Suprapubic skin (tissue), 4 donors: ENCODE measurements at places on chromosomes 2 and 18.

DNA sequence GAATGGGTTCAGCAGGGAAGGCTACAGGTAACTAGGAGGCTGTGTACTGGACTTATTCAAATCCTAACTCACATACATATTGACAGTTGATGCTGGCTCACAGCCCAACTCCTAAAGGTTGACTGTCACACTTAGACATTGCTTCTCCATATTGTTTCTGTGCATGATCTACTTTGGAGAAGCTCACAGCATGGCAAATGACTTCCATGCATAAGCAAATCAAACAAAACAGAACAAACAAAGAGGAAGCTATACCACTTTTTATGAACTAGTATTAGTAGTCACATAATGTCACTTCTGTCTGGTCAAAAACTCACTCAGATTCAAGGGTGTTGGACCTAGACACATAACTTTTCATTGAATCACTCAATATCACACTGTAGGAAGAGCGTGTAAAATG is 43.8 kb upstream of the CDH19 start:
- H3K4me3 ChIP-seq, result no peak overlapping the region
- no peak for DNase-seq
- H3K36me3 ChIP-seq, result no peaks in the 10 kb centered on the region
- no peaks in the 10 kb centered on the region for H3K4me1 ChIP-seq
- no peak overlapping the region for H3K27ac ChIP-seq

GRCh38 chr18:59851784-59852399 is 47.9 kb upstream of the PMAIP1 start:
- no peak for DNase-seq
- H3K27ac ChIP-seq, result no peak overlapping the region
- H3K4me3 ChIP-seq, result no peak overlapping the region
- no peaks in the 10 kb centered on the region for H3K36me3 ChIP-seq
- no peaks in the 10 kb centered on the region for H3K27me3 ChIP-seq

DNA sequence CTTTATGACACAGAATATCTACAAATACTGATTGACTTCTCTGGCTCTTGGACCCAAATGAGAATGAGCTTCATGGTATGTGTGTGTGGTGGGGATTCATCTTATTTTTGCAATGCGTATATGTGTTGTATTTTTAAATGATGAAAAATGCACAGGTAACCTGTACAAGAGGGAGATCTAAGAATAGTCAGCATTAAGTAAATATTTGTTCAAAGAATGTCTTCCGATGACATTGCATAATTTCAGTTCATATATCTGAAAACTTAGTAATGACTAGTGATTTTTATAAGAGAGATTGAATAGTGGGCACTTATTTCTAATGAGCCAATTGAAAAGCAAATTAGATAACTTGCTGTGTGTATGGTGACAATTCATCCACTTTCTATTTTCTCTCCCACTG is 66.4 kb downstream of the EML6 start:
- H3K36me3 ChIP-seq, result no peaks in the 10 kb centered on the region
- DNase-seq, result no peak
- H3K4me3 ChIP-seq, result no peak overlapping the region
- H3K4me1 ChIP-seq, result no peaks in the 10 kb centered on the region

GRCh38 chr2:122100346-122100745 is 344.9 kb downstream of the TSN start:
- no peak overlapping the region for H3K4me3 ChIP-seq
- H3K4me1 ChIP-seq, result no peaks in the 10 kb centered on the region
- no peaks in the 10 kb centered on the region for H3K36me3 ChIP-seq
- no peak overlapping the region for H3K27ac ChIP-seq
- DNase-seq, result no peak

- no peak overlapping the region for H3K4me3 ChIP-seq
- H3K27ac ChIP-seq, result no peak overlapping the region
- peaks cover 12% of the 10 kb centered on the region for H3K4me1 ChIP-seq
- H3K36me3 ChIP-seq, result no peaks in the 10 kb centered on the region
- no peak for DNase-seq
- no peaks in the 10 kb centered on the region for H3K27me3 ChIP-seq
Measured at GRCh38 chr18:25561918-25562317, 210.0 kb upstream of the ZNF521 start.

DNA sequence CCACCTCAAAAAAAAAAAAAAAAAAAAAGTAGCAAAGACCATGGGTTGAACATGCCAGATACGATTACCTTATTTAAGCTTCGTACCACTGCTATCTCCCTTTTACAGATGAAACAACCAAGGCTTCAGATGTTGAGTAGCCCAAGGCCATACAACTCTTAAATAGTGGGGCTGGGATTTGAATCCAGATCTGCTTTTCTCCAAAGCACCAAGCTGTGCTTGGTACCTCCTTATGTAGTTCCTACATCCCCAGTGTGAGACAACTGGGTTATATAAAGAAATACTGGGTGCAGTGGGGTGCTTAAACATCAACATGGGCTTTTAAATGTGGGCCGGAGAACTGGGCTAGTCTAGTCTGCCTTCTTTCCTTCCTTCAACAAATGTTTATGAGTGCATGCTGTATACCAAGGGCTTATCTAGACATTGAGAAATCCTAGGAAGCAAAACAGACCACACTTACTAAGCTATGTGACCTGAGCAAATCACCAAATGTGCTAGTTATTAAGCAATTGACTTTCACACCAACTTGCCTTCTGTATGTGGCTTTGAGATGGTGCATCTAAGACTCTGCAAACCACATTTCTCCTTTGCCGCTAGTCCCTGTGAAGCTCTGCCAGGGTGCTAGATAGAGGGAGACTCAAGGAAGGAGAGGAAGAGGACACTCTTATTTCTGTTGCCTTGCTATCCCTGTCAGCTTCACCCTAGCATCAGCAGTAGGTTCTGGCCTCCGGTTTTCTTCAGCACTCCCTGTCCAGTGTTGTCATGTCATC is 206.8 kb upstream of the FBXO11 start:
- no peak overlapping the region for H3K4me3 ChIP-seq
- peaks cover 15% of the 10 kb centered on the region for H3K4me1 ChIP-seq
- no peak for DNase-seq
- no peaks in the 10 kb centered on the region for H3K27me3 ChIP-seq
- H3K36me3 ChIP-seq, result no peaks in the 10 kb centered on the region

DNA sequence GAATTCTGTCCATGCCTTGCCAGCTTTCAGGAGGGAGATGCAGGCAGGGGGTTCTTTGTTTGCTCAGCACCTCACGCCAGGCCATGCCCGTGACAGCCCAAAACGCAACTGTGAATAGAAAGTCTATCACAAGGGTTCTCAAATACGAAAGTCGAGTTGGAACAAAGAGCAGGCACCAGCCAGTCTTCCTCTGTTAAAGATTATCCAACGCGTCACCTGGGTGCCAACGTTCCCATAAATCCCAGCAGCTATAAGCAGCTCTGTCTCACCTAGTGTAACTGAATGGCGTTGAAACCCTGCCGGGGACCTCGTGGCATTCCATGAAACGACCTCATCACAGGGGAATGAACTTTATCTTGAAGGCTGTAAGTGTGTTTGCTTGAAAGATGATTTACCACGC is 84.8 kb upstream of the GATA6 start:
- no peak for DNase-seq
- no peaks in the 10 kb centered on the region for H3K4me1 ChIP-seq
- no peak overlapping the region for H3K27ac ChIP-seq
- peaks cover 7% of the 10 kb centered on the region for H3K27me3 ChIP-seq

GRCh38 chr2:143903172-143903856 is 616.6 kb downstream of the ZEB2 start:
- no peak overlapping the region for H3K4me3 ChIP-seq
- H3K27me3 ChIP-seq, result no peaks in the 10 kb centered on the region
- H3K36me3 ChIP-seq, result no peaks in the 10 kb centered on the region
- no peak for DNase-seq

DNA sequence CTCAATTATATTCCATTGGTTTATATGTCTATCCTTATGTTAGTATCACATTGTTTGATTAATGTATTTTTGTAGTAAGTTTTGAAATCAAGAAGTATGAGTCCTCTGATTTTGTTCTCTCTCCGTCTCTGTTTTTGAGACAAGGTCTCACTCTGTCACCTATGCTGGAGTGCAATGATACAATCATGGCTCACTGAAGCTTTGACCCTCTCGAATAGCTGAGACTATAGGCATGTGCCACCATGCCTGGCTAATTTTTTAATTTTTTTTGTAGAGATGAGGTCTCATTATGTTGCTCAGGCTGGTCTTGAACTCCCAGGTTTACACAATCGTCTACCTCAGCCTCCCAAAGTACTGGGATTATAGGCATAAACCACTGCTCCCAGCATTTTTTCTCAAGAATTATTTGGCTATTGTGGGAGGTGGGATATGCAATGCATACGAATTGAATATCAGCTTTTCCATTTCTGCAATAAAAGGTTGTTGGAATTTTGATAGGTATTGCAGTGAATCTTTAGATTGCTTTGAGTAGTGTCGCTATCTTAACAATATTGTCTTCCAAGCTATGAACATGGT is 17.7 kb upstream of the GORASP2 start:
- no peak for DNase-seq
- no peaks in the 10 kb centered on the region for H3K27me3 ChIP-seq
- H3K4me3 ChIP-seq, result no peak overlapping the region
- H3K4me1 ChIP-seq, result no peaks in the 10 kb centered on the region

- H3K4me1 ChIP-seq, result no peaks in the 10 kb centered on the region
- H3K4me3 ChIP-seq, result no peak overlapping the region
- no peaks in the 10 kb centered on the region for H3K27me3 ChIP-seq
- no peak for DNase-seq
Measured at GRCh38 chr2:56102866-56103265, 80.9 kb upstream of the CCDC85A start.

GRCh38 chr2:238290715-238291549 is 2.5 kb upstream of the PER2 start:
- H3K4me3 ChIP-seq, result no peak overlapping the region
- DNase-seq, result no peak
- peaks cover 47% of the 10 kb centered on the region for H3K4me1 ChIP-seq

GRCh38 chr18:74630804-74631203 is 33.1 kb downstream of the ZNF407 start:
- no peak for DNase-seq
- H3K4me3 ChIP-seq, result no peak overlapping the region
- H3K4me1 ChIP-seq, result no peaks in the 10 kb centered on the region
- H3K36me3 ChIP-seq, result peaks cover 29% of the 10 kb centered on the region
- H3K27ac ChIP-seq, result no peak overlapping the region

DNA sequence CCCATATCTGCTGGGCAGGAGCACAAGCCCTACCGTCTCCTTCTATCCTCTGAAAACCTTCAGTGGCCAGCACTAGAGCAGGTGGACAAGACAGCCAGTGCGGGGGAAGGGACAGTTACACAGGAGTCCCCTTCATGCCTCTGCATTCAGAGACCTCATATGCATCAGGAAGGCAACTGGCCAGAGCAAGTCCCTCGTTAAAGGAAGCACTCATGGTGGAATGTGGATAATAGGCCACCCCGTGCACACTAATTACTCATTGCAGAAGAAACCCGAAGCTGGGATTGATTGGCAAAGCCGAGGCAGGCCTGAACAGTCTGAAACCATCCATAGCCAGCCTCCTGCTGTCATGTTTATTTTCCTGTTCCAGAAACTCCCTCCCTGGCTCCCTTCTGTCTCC is 11.2 kb downstream of the KIAA2012 start:
- no peak overlapping the region for H3K4me3 ChIP-seq
- no peaks in the 10 kb centered on the region for H3K4me1 ChIP-seq
- no peaks in the 10 kb centered on the region for H3K27me3 ChIP-seq
- no peaks in the 10 kb centered on the region for H3K36me3 ChIP-seq

DNA sequence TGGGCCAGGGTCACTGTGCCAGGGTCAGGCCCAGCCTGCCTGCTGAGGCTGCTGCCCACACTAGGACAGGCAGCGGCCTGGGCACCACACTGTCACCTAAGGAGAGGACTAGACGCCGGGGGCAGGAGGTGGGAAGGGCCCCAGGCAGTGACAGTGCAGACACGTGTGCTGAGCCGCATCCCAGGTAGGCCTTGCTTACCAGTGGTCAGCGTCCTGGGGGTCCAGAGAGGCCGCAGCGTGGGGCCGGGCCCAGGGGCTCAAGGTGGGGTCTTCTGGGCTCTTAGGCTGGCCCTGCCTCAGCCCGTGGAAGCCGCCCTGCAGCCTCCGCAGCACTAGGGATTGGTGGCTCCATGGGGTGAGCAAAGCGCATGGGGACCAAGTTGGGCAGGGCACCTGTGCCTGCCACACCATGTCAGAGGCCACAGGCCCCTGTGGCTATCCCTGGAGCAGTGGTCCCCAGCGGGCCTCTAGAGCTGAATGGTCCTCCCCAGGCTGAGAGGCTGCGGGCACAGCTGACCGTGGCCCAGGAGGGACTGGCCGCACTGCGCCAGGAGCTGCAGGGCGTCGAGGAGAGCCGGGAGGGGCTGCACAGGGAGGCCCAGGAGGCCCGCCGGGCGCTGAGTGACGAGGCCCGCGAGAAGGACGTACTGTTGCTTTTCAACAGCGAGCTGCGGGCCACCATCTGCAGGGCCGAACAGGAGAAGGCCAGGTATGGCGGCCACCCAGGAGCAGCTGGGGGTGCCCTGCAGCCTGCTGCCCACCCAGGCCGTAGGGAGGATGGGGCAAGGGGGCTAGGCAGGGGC is 35.2 kb upstream of the SNED1 start:
- peaks cover 30% of the 10 kb centered on the region for H3K4me1 ChIP-seq
- no peaks in the 10 kb centered on the region for H3K27me3 ChIP-seq
- peak overlapping the region; percentile 60 for H3K27ac ChIP-seq
- DNase-seq, result no peak
- no peaks in the 10 kb centered on the region for H3K36me3 ChIP-seq

GRCh38 chr2:109316091-109316490 is 187.1 kb downstream of the SH3RF3 start:
- H3K36me3 ChIP-seq, result no peaks in the 10 kb centered on the region
- peaks cover 33% of the 10 kb centered on the region for H3K4me1 ChIP-seq

- H3K4me3 ChIP-seq, result no peak overlapping the region
- no peak for DNase-seq
- H3K27me3 ChIP-seq, result peaks cover 11% of the 10 kb centered on the region
- H3K36me3 ChIP-seq, result no peaks in the 10 kb centered on the region
- no peak overlapping the region for H3K27ac ChIP-seq
Measured at GRCh38 chr2:175228179-175228578, 46.7 kb upstream of the ATP5MC3 start.

- H3K4me3 ChIP-seq, result no peak overlapping the region
- H3K27ac ChIP-seq, result no peak overlapping the region
- DNase-seq, result no peak
- H3K27me3 ChIP-seq, result no peaks in the 10 kb centered on the region
- no peaks in the 10 kb centered on the region for H3K4me1 ChIP-seq
- no peaks in the 10 kb centered on the region for H3K36me3 ChIP-seq
Measured at GRCh38 chr2:144896341-144896740, 376.4 kb upstream of the ZEB2 start.
